ENCODE measurements at places on chromosomes 11 and 22.

DNA sequence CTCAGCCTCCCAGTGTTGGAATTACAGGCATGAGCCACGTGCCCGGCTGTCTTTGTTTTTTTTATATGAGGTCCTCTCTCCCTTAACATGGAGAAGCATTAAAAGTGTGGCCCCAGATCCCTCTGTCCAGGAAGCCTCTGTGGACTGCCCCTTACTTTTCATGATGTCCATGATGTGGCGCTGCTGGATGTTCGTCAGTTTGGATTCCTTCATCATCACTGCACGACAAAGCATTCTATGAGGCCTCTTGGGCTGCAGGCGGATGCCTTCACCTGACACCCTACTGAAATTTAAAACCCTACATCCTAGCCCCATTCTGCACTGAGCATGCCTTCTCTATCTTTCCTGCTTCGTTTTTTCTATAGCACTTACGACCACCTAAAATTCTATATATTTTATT, 2.1 kb downstream of the C22orf23 start:
- DNase-seq = no peak

GRCh38 chr11:28969832-28970231, 861.6 kb downstream of the METTL15 start:
- DNase-seq = no peak

DNA sequence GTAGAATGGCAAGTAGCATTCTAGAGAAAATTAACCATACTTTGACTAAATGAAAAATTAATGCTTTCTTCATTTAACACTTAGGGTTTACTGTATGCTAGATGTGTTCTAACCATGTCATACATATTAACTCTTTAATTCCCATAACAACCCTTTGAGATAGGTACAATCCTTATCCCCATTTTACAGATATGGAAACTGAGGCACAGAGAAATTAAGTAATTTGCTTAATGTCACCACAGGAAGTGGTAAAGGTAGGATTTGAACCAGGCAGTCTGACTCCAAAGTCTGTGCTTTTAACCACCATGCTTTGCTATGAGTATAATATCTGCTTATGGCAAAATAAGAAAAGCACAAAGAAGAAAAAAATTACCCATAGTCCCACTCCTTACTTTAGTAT, 59.5 kb downstream of the LIF start:
- no peak for DNase-seq

GRCh38 chr22:20439928-20440575, 2.4 kb upstream of the SCARF2 start:
- no peak for DNase-seq

DNA sequence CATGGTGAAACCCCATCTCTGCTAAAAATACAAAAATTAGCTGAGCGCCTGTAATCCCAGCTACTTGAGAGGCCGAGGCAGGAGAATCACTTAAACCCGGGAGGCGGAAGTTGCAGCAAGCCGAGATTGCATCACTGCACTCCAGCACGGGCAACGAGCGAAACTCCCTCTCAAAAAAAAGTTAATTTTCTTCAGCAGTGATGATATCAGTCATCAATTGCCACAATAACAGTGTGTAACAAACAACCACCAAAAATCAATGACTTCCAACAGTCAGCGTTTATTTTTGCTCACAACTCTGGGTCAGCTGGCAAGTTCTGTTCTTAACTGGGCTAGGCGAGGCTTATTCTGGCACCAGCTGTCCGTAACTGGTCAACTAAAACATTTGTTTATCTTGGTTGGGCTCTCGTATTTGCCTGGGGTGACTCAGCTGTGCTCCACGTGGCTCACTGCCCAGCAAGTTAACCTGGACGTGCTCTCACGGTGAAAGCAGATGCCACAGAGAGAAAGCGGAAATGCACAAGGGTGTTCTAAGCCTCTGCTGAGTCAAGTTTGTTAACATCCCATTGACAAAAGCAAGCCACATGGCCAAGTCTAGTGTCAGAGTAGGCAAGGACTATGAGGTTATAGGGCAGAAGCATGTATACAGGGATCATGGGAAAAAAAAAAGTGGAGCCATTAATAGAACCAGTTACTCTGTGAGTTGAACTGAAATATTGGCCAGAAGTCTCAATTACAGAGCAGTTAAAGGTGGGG, 52.1 kb downstream of the LHFPL7 start:
- DNase-seq = peak; percentile 52

GRCh38 chr22:36193577-36193976, 8.0 kb downstream of the APOL4 start:
- DNase-seq = no peak

DNA sequence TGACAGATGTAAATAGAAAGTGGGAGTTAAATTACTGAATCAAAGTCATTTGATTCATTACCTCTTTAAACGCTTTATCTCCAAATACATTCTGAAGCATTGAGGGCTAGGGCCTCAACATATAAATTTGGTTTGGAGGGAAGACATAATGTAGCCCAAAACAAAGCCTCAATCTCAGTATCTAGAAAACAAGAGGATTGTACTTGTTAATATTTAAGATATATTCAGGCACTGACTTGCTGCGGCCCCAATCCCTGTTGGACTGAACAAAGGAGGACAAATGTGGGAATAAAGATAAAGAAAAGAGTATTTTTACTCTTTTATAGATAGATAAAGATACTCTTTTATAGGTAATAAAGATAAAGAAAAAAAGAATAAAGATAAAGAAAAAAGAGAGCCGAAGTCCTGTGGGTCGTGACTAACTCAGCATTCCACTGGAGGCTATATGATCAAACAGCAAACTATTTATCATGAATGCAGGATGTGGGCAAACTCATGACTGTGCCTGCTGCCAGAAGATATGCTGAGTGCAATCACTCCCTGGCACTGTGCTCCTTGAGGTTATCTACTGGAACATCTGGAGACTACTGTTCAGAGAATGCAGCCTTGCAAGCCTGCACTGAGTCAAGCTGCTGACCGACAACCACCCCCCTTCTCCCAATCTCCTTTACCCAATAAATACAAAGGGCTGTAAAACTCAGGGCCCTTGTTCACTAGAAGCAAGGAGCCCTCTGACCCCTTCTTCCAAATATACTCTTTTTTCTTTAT, 6.9 kb downstream of the OR10V1 start:
- DNase-seq = peak; percentile 84

GRCh38 chr11:45289369-45289768, 3.2 kb upstream of the SYT13 start:
- DNase-seq = peak; percentile 20

- no peak for DNase-seq
These were observed 1.5 kb downstream of the IL17RA start for GRCh38 chr22:17086296-17086695.

DNA sequence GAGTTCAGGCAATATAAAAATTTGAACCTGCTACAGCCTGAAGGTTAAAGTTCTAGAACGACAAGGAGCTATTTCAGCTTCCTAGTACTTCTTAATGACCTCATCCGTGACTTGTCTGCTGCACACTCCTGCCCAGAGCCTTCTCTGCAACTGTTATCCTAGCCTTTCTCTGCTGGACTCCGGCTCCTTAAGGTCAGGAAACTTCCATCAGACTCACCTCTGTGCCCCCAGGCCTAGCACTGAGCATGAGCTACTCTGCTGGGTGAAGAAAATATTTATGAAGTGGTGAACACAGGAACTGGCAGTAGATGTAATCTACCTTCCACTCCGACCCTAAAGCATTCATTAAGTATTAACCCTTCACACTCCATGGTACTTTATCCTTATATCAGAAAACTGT, 18.4 kb downstream of the CSNK2A3 start:
- DNase-seq = no peak

DNA sequence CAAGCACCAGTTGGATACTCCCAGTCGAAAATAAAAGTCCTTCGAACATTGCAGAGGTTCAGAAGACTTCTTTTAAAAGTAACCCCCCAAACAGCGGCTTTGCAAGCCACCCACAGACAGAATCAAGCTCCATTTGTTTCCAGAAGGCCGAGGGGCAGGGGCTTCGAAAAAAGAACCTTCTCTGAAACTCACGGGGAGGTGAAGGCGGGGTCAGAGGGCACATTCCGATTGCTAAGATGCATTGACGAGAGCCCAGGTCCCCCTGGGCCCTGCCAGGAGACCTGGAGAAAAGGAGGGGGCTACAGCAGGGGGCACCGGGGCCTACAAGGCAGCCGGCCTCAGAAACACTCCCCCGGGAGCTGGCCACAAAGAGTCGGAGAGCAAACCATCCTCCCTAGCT, 306.8 kb downstream of the MN1 start:
- DNase-seq = no peak

DNA sequence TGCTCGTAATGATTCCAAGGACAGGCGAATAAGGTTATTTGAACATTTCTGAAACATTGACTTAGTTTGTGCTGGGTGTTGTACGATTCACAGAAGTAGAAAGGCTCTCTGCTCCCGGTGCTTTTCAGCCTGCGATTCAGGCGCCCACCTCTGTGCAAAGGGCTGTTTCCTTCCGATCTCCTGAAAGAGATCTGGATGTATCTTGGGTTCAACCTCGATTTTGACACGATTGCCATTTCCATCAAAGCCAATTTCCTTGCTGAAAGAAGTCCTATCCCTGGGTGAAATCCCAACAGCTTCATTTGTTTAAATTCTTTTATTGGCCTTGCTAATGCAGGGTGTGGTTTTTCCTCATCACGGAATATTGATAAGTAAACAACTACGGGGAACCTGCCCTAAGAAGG, 1.1 kb upstream of the ZC3H12C start:
- DNase-seq = no peak

DNA sequence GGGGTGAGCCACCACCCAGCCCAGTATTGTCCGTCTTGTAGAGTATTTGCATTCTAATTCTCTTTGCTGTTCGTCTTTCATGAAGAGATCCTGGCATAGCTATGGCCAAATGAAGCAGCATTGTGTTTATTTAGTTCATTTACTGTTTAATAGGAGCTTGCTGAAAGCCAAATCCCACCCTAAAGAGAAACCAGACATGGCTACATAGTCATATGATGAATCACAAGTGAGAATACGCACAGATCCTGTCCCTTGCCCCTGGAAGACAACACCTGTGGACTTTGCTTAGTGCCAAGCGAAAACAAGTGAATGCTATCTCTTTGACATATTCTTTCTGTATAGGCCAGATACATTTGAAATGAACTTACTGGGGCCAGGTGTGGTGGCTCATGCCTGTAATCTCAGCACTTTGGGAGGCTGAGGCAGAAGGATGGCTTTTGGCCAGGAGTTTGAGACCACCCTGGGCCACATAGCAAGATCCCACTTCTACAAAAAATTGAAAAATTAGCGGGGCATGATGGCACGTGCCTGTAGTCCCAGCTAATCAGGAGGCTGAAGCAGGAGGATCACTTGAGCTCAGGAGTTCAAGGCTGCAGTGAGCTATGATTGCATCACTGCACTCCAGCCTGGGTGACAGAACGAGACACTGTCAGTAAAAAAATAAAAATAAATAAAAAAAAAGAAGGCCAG, 5.1 kb upstream of the ARFGAP3 start:
- peak; percentile 72 for DNase-seq

DNA sequence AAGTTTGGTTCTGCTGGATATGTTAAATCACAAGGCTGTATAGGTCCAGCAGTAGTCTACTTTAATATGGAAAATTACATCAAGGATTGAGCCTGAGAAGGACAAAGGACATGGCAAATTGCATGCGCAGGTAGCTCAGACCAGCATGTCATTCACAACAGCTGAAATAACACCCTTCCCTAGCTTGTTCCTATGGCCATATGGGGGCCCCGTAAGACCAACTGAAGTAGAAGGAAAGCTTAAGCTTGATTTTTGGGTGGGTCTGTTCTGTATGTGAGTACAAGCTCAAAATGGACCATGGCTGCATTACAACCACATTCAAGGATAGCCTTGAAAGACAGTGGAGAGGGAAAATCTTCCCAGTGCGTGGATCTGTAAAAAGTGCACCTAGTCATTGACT, 20.6 kb upstream of the PDE3B start:
- no peak for DNase-seq

DNA sequence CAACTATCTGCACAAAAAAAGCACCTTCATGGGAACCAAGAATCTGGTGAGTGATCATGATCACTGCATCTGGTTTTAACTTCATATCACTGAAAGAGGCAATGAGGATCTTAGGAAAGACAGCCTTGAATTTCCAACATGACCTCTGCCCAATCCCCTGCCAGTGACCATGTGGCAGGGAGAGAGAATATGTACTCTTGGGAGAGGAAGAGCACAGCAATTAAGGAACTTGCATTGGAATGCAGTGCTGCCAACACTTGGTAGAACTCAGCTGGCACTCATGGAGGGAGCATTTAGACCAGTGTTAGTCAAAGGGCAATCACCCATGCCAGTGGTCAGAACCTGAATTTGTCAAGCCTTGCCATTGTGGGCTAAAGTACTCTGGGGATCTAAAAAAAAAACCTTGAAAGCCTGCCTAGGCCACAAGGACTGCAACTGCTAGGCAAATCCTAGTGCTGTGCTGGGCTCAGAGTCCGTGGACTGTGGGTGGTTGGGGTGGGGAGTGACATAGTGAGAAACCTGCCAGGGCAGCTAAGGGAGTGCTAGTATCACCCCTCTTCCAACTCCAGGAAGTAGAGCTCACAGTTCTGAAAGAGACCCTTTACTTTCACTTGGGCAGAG, 23.1 kb downstream of the JRKL start:
- no peak for DNase-seq

GRCh38 chr11:1419811-1420210, 30.1 kb downstream of the BRSK2 start:
- DNase-seq = no peak

- DNase-seq = peak; percentile 4
These were observed 19.2 kb upstream of the FNBP4 start for GRCh38 chr11:47786373-47786772.

Measured in fibroblast of skin of abdomen (primary cell).